ENCODE measurements at places on chromosomes 7 and 10.

DNA sequence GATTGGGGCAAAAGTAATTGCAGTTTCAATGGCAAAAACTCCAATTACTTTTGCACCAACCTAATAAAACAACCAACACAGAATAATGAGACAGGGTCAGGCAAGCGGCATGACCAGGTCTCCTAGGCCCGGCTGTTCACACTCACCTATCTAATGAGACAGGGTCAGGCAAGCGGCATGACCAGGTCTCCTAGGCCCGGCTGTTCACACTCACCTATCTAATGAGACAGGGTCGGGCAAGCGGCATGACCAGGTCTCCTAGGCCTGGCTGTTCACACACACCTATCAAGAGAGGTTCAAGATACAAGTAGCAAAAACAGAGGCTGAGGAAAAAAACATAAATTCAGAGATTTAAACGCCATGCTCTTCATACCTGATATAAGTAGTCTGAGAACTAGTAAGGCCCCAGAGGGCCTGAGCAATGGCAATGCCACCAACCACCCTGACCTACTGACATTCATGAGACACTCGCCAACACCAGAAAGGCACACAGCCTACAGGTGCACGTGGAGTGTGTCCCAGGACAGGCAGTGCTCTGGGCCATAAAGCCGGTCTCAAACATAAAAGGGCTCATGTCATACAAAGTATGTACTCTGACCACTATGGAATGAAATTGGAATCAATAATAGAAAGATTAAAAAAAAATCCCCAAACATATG, 40.6 kb upstream of the NCAPG2 start:
- no peak for DNase-seq

- DNase-seq, result no peak
These were observed 367.6 kb downstream of the DNAJB6 start for GRCh38 chr7:157704365-157704764.

DNA sequence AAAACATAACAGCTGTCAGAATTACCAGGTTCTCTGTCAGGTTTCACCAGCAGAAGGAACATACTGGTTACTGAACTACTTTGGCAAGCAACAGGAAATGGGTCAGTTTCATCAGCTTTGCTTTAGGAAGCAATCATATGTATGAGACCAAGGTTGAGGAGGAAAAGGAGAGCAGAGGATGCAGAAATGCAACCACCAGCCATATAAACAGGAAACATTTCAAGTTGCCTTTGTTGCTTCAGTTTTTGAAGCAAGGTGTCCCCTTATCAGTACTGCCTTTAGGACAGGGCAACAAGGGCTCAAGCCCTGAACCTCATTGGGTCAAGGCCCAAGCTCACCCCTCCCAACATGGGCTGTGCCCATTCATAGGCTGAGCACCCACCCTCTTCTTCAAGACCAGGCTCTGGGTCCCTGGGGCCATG, 10.2 kb downstream of the HIPK2 start:
- peak; percentile 23 for DNase-seq

GRCh38 chr7:21898265-21898930, 47.3 kb downstream of the CDCA7L start:
- peak; percentile 42 for DNase-seq

All from GM18507 (cell line).